ENCODE measurements at places on chromosomes 2 and 18.
A peak's percentile ranks its signal among the peaks of the same experiment; 100 is the strongest.

GRCh38 chr2:213172641-213173040 lies 21.2 kb upstream of the IKZF2 start:
- DNase-seq, result no peak

DNA sequence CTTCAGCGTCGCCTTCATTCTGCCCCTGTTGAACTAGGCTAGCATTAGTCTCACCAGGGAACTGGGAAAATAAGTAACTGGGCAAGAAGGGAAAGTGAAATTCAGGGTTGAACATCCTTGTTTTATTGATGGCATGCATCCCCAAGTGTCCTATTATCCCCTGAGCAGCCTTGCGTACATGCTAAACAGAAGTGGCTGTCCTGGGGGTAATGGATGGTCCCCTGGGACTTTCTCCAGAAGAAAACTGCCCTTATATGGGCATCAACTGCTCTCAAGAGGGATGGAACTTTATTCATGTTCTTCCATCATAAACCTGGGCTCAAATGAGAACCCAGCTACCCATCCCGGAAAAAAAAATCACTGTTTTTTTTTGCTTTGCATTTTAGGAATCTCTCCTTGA lies 11.8 kb upstream of the SMIM21 start:
- DNase-seq, result no peak

- peak; percentile 52 for DNase-seq
Observed at GRCh38 chr18:43571078-43571689, 293.9 kb upstream of the SYT4 start.

GRCh38 chr2:24076849-24077534 lies 866 bp upstream of the SF3B6 start:
- DNase-seq, result no peak

GRCh38 chr18:44856157-44856556 lies 175.5 kb downstream of the SETBP1 start:
- no peak for DNase-seq

DNA sequence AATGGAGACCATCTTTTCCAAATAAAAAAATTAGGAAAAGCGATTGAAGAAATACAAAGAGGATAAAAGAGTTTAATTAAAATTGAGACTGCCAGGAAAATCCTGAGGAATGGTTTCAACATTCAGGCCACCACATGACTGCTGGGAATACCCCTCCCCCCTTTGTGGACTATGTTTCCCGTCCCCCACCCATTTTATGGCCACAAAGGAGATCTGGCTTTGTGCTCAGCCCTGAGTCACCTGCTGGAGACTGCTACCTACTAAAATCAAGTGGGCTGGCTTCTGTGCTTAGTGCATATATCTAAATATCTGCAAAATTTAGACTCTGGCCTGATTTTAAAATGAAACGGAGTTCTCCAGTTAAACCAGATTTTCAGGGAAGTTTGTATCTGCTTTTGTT lies 10.1 kb downstream of the RND3 start:
- DNase-seq, result no peak

Data from SHP77 treated with DMSO at 0.1 percent for 48 hours (cell line).